ENCODE measurements at places on chromosomes 7 and 10. TPM values are rescaled to one million over a fixed set of nuclear protein-coding genes. Genes with fewer than 3 reads are reported as not detected.
A peak's percentile ranks its signal among the peaks of the same experiment; 100 is the strongest.

DNA sequence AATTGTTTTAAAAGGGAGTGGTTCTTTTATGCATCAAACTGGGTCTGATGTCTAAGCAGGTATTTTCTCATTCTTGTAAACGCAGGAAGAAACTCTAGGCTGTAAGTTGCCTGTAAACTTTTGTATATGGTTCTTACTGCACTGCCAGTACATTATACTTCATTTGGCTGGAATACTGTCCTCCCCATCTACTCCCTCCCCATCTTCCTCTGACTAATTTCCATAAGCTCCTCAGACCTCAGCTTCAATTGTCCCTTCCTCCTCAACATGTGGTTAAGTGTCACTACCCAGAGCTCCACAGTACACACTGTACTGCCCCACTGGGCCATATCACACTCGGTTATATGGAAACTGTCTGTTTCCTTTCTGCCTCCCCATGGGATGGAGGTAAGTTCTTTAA is 161.4 kb upstream of the MDFIC start:
- DNase-seq: no peak
- peaks cover 7% of the 10 kb centered on the region for H3K4me1 ChIP-seq
- H3K4me3 ChIP-seq: no peak overlapping the region
- no peaks in the 10 kb centered on the region for H3K36me3 ChIP-seq
- H3K27ac ChIP-seq: no peak overlapping the region

DNA sequence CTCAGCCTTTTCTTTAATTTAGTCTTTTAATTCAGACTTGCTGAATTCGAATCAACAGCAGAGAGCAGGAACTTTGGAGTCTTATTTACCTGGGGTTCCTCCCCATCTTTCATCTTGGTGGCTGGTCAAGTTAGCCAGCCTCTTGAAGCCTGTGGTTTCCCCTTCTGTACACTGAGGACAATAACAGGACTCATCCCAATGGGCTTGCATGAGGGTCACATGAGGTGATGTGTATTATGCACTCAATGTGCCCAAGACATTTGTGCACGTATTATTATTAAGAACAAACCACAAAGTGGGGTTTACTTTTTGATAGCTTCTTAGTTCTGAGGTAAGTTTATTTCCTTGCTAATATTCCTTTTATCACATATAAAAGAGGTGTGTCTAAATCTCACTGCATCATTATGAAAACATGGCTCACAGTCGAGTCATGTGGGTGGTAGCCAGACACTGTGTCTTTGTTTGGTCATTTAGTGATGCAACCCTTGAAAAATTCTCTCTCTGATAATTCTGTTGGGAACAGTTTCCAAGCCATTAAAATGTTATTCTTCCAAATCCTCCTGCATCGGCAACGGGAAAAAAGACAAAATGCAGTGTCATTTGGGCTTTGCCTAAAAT is 86.5 kb upstream of the GRB10 start:
- peaks cover 15% of the 10 kb centered on the region for H3K4me1 ChIP-seq
- no peaks in the 10 kb centered on the region for H3K36me3 ChIP-seq
- no peak overlapping the region for H3K27ac ChIP-seq
- DNase-seq: no peak

GRCh38 chr10:78264361-78264760 is 230.7 kb downstream of the RPS24 start:
- no peaks in the 10 kb centered on the region for H3K27me3 ChIP-seq
- DNase-seq: no peak
- H3K36me3 ChIP-seq: no peaks in the 10 kb centered on the region
- no peaks in the 10 kb centered on the region for H3K4me1 ChIP-seq
- no peak overlapping the region for H3K27ac ChIP-seq
- no peak overlapping the region for H3K4me3 ChIP-seq

- H3K4me1 ChIP-seq: peaks cover 25% of the 10 kb centered on the region
- H3K36me3 ChIP-seq: no peaks in the 10 kb centered on the region
- no peak overlapping the region for H3K27ac ChIP-seq
- no peaks in the 10 kb centered on the region for H3K27me3 ChIP-seq
These were observed 826.5 kb downstream of the TNS3 start for GRCh38 chr7:46755120-46756034.

DNA sequence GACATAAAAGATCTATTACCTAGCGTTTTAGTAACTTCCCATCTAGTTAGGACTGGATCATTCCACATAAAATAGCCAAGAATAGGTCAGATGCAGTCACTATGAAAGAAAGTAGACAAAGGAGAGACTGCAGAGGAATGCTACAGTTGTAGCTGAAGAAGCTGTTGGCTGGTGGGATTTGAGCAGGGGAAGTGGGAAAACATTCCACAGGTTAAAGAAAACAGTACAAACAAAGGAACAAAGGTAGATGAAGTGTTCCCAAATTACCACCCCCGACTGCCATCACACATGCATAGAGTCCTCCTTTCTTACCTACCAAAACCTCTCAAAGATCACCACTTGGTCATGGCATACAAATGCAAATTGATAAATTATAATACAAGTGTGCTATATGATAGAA is 41.8 kb downstream of the DLD start:
- peaks cover 24% of the 10 kb centered on the region for H3K36me3 ChIP-seq
- DNase-seq: no peak
- peaks cover 12% of the 10 kb centered on the region for H3K4me1 ChIP-seq
- no peak overlapping the region for H3K4me3 ChIP-seq
- no peak overlapping the region for H3K27ac ChIP-seq

DNA sequence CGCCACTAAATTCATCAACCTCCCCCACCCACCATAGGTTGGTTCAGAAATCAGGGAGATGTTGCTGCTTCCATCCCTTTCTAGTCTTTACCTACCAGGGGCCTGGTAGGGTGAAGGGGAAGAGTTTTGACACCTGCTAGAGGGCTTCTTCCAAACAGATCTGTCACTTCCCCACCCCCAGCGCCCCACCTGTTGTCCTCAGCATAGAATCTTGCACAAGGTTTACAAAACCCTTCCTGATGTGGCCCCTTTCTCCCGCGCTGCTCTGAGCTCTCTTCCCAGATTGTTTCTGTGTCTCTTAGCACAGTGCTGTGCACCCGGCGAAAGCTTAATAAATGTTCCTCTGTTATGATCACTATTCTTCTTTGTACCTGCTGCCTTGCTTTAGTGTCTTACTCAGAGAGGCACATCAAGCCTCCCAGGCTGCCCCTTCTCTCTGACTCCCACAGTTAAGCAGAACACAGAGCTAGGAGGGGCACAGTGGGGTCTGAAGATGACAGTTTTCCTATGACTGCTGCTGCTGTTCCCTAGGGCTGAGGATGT is 11.2 kb upstream of the C10orf95 start:
- no peaks in the 10 kb centered on the region for H3K36me3 ChIP-seq
- no peaks in the 10 kb centered on the region for H3K27me3 ChIP-seq
- H3K27ac ChIP-seq: no peak overlapping the region
- no peak overlapping the region for H3K4me3 ChIP-seq
- H3K4me1 ChIP-seq: peaks cover 7% of the 10 kb centered on the region

GRCh38 chr7:25305831-25306230 is 77.5 kb upstream of the NPVF start:
- no peak for DNase-seq
- H3K36me3 ChIP-seq: no peaks in the 10 kb centered on the region
- no peak overlapping the region for H3K4me3 ChIP-seq
- no peak overlapping the region for H3K27ac ChIP-seq
- peaks cover 8% of the 10 kb centered on the region for H3K4me1 ChIP-seq

- H3K27me3 ChIP-seq: no peaks in the 10 kb centered on the region
- H3K4me1 ChIP-seq: no peaks in the 10 kb centered on the region
- no peaks in the 10 kb centered on the region for H3K36me3 ChIP-seq
- H3K4me3 ChIP-seq: no peak overlapping the region
- DNase-seq: no peak
- H3K27ac ChIP-seq: no peak overlapping the region
These were observed 10.4 kb upstream of the STOX1 start for GRCh38 chr10:68816796-68817412.

DNA sequence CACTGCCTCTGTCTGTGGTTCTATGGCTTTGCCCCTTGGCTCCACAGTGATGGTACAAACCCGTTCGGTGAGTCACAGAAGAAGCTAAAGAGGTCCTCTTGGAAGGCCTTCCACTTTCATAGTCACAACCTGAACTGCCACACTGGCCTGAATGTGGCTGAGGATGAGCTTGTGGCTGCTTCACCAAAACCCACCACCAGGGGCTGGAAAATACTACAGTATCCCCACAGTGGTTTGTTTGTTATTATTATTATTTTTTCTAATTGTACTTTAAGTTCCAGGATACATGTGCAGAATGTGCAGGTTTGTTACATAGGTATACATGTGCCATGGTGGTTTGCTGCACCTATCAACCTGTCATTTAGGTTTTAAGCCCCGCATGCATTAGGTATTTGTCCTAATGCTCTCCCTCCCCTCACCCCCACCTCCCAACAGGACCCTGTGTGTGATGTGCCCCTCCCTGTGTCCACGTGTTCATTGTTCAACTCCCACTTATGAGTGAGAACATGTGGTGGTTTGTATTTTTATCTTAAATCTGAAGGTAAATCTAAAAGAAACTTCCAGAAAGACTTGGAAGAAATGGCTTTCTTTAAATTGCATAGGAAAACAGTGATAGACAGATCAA is 160.8 kb upstream of the NPSR1 start:
- H3K36me3 ChIP-seq: no peaks in the 10 kb centered on the region
- no peak overlapping the region for H3K27ac ChIP-seq
- no peaks in the 10 kb centered on the region for H3K27me3 ChIP-seq
- no peak overlapping the region for H3K4me3 ChIP-seq
- no peaks in the 10 kb centered on the region for H3K4me1 ChIP-seq

- no peaks in the 10 kb centered on the region for H3K27me3 ChIP-seq
- no peak overlapping the region for H3K27ac ChIP-seq
- no peaks in the 10 kb centered on the region for H3K4me1 ChIP-seq
These were observed 149.5 kb downstream of the SLC16A9 start for GRCh38 chr10:59560161-59560560.

- no peak overlapping the region for H3K27ac ChIP-seq
- H3K27me3 ChIP-seq: no peaks in the 10 kb centered on the region
- H3K36me3 ChIP-seq: peaks cover 13% of the 10 kb centered on the region
These were observed 62.1 kb downstream of the ZMIZ1 start for GRCh38 chr10:79130846-79131245.

DNA sequence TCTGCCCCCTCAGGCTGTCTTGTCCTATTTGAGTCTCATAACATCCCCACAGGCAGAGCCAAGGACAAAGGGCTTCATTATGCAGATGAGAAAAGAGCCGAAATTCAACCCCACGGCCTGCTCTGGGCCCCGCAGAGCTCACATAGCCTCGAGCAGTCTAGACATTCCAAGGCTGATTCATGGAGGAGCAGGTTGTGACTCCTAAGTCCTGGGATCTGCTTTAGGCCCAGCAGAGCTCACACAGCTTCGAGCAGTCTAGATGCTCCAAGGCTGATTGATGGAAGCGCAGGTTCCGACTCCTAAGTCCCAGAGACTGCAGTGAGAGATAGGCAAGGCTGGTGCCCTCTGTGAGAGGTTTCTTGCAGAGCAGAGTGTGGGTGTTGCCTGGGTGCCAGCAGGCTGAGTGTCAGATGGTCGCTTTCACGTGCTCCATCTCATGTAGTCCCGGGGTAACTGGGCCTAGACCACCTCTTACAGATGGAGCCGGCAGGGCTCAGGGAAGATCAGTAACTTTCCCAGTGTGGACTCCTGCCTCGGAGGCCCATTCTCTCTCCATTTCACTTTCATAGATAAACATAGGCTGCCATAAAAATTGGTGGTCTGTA is 436.1 kb upstream of the FOXK1 start:
- no peak overlapping the region for H3K27ac ChIP-seq
- no peaks in the 10 kb centered on the region for H3K27me3 ChIP-seq
- H3K4me1 ChIP-seq: no peaks in the 10 kb centered on the region
- no peak overlapping the region for H3K4me3 ChIP-seq
- no peaks in the 10 kb centered on the region for H3K36me3 ChIP-seq

DNA sequence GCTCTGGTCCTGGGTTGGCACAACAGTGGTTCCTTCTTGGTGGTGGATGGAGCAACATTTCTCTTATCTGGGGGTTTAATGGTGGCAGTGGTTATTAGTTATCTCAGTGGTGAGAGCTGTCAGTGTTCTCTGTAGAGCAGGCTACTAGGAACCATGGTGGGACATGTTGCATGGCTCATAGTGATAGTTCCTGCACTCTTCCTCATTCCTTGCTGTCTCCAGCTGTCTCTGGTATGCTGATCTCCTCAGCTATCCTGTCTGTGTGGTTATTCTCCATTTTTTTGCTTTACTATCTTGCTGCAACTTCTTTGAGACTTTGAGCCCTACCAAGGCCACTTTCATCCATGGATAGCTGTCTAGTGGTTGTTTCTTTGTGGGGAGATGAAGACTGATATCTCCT is 44.0 kb downstream of the CCDC7 start:
- no peaks in the 10 kb centered on the region for H3K4me1 ChIP-seq
- H3K4me3 ChIP-seq: no peak overlapping the region
- H3K27ac ChIP-seq: no peak overlapping the region
- DNase-seq: no peak
- no peaks in the 10 kb centered on the region for H3K36me3 ChIP-seq

- H3K27ac ChIP-seq: no peak overlapping the region
- H3K4me1 ChIP-seq: no peaks in the 10 kb centered on the region
- no peaks in the 10 kb centered on the region for H3K36me3 ChIP-seq
- no peak for DNase-seq
These were observed 192.1 kb downstream of the WDR11 start for GRCh38 chr10:121043124-121043849.

DNA sequence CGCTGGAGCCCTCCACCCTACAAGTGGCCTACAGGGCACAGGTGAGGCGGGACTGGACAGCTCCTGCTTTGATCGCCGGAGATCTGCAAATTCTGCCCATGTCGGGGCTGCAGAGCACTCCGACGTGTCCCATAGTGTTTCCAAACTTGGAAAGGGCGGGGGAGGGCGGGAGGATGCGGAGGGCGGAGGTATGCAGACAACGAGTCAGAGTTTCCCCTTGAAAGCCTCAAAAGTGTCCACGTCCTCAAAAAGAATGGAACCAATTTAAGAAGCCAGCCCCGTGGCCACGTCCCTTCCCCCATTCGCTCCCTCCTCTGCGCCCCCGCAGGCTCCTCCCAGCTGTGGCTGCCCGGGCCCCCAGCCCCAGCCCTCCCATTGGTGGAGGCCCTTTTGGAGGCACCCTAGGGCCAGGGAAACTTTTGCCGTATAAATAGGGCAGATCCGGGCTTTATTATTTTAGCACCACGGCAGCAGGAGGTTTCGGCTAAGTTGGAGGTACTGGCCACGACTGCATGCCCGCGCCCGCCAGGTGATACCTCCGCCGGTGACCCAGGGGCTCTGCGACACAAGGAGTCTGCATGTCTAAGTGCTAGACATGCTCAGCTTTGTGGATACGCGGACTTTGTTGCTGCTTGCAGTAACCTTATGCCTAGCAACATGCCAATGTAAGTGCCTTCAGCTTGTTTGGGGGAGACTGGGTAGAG is at the start of gene COL1A2:
TSS of gene COL1A2 (plus strand) at position 459 of the 704 bp plus-strand sequence. CDS start at position 596, 137 bp downstream.
- H3K4me3 ChIP-seq: peak within 1 kb of the TSS; percentile 62
- peaks cover 22% of the 10 kb centered on the region for H3K4me1 ChIP-seq
- peak within 1 kb of the TSS; percentile 95 for H3K27ac ChIP-seq
- H3K36me3 ChIP-seq: no peaks in the 10 kb centered on the region

Gene TRPV5
- total RNA-seq: not detected

Gene HGF
- 15.0 TPM for total RNA-seq

Gene MYOZ1
- not detected for total RNA-seq

Gene SEM1
- 17.2 TPM for total RNA-seq

Gene STEAP2
- 32.2 TPM for total RNA-seq

Gene LRRN3
- total RNA-seq: 0.98 TPM

Gene CLRN3
- not detected for total RNA-seq
